ENCODE measurements at places on chromosomes 12 and 14.

DNA sequence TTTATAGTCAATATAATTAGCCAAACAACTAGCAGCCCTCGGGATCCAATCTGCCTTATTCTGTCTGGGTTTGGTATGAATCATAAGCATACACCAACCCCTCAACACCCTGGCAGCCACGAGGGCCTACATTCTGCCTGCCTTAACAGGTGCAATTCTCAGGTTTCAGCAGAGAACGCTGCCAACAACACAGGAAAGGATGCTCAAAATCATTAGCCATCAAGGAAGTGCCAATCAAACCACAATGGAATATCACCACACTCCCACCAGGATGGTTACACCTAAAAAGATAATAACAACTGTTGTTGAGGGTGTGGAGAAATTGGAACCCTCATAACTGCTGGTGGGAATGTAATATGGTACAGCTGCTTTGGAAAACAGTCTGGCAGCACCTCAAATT, 122.8 kb downstream of the TTC7B start:
- DNase-seq: no peak

DNA sequence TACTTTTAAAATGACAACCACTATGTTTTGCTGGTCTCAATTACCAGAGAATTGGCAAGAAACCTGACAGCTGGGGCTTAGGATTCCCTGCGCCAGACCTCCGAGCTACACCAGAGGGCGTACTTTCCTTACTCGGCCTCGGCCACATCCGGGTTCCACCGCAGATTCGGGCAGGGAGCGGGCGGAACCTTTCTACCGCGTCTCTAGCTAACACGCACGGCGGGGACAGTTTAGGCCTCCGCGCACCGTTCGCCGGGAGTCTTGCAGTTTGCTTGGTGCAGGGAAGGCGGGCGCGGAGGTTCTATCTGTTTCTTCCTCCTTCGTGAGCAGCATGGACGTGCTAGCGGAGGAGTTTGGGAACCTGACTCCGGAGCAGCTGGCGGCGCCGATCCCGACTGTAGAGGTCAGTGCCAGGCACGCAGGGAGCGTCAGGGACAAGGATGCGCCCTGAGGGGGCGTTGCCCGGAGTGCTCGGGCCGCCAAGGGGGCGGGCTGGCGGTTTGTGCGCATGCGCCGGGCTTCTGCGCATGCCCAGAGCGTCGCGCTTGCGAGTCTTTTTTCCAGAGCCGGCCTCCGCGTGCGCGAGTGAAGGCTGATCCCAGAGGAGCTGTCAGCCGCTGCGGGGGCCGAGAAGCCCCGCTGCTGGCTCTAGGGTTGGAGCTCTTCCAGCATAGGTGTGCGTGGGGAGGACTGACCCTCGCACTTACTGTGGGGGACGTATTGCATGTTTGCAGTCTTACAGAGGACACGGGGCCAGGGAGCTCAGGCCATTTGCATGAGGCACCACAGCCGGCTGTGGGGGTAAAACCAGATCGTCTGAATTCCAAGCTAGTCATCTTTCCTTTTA, at the start of gene POLR3B:
Gene POLR3B, plus strand, starts transcription at position 200 of the 847 bp plus-strand sequence. Its CDS starts 132 bp downstream, at position 332.
- DNase-seq: peak; percentile 97

DNA sequence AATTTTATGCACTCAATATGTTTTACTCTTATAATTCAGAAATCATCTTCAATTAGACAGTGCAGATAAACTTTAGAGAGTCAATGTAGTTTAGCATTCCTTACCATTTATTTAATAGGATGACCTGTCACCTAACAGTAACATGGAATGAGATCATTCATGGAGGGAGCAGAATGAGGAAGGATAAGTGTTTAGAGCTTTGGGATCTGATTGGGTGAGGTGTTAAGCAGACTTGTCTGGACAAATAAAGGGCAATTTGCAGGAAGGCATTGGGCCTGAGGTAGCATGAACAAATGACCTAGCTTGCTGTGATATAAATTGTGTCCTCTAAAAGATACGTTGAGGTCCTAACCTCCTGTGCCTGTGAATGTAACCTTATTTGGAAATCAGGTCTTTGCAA, 187.4 kb downstream of the C12orf42 start:
- DNase-seq: no peak

GRCh38 chr14:31410048-31410650, 10.2 kb downstream of the HEATR5A start:
- DNase-seq: no peak

DNA sequence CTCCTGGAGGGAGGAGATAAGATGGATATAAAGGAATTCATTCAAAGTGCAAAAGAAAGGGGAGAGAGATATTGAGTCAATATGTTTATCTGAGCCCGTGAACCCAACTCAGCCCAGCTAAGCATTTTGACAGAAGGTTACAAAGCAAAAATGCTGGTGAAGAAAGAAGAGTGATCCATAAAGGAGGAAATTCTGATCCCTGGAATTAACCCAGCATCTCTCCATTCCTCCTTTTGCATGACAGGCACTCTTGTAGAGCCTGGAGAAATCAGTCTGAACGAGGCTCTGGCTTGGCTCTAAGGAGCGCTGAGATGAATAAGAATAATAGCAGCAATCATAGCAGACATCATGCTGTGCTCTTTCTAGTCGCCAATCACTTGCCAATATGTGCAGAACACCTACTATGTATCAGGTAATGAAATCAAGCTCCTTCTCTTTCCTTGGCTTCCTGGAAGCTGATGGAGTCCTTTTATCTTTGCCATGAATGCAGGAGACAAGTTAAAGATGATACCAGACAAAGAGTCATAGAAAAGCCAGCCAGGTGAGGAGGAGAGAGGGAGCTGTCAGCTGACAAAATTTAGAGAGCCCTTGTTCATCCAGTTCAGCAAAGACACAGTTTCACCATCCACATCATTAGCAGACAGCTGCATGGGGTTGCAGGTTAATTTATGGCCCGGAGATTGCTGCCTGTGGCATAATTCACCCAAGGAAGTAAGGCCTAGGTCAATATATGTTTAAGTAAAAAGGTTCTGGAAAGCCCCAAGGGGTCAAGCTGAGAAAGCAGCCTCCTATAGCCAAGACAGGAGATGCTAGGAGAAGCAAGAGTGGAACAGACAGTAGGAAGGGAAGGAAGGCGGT, 476.5 kb upstream of the TBX3 start:
- no peak for DNase-seq

GRCh38 chr14:59229653-59230406, 41.4 kb downstream of the DAAM1 start:
- DNase-seq: no peak

DNA sequence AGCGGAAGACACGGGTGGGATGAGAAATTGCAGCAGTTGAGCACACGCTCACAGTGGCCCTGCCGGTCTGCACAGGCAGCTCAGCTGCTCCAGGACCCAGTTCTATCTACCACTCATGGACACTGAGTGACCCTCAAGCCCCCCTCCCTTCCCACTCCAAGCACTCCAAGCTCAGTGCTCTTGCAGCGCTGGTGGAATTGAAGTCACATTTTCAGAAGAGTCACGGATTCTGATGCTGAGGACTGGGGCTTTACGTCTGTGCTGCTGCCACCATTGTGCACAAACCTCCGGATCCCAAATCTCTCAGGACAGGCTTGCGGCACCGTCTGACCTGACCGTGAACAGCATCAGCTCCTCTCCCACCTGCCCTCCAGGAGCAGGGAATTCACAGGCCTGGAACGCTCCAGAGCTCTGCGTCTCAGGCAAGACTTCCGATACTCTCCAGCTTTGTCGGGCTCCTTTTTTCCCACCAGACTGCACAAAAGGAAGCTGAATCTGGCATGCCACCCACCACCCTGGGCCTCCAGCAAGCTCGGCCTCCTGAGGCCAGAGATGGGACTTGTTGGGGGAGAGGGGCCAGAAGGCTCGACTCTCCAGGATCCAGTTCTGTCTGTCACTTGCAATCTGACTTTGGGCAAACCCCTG, 213.1 kb upstream of the RTL1 start:
- no peak for DNase-seq

- DNase-seq: peak; percentile 44
These were observed 15.8 kb upstream of the DTX1 start for GRCh38 chr12:113040722-113041171.

DNA sequence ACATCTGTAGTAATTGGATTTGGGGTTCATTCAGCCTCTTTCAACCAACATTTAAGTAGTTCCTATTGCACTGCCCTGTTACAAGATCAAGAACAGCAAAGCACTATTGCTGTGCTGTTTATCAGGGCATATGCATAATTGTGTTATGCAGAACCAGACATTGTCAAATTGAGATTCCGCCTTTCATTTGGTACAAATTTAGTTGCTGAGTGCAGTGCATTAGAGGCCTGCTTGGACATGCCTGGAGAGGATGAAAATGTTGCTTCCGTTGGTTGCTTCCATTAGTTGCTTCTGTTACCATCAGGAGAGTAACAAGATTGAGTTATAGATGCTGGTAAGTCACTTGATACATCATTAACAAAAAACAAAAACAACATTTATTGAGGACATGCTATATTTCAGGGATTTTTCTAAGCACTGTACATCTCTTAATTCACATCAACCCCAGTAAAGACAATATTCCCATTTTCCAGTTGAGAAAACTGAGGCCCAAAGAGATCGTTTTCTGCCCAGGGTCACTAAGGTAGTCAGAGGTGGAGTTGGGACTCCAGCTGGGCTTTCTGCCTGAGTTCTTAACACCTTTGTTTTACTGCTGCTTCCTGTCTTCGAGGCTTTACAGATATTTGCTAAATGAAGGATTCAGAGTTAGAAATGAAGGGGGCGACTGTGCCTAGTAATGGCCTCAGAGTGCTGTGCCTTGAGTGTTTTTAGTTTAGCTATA, 79.3 kb downstream of the PPP2R5C start:
- no peak for DNase-seq

DNA sequence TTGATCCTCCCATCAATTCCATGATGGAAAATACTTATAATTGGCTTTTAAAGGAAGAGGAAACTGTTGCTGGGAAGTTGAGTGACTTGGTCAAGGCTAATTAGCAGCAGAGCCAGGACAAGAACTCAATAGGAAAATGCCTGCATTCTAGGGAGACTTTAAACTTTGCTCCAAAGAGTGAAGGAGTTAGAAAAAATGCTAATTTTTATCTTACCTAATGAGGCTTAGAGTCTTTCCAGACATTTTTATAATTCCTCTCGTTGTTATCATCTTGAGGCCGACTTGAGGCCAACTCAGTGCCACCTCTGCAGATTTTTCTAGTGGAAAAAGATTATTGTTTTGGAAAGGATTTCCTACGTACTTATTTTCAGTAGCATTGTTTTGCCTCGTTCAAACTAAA, 344.6 kb downstream of the ETNK1 start:
- no peak for DNase-seq

DNA sequence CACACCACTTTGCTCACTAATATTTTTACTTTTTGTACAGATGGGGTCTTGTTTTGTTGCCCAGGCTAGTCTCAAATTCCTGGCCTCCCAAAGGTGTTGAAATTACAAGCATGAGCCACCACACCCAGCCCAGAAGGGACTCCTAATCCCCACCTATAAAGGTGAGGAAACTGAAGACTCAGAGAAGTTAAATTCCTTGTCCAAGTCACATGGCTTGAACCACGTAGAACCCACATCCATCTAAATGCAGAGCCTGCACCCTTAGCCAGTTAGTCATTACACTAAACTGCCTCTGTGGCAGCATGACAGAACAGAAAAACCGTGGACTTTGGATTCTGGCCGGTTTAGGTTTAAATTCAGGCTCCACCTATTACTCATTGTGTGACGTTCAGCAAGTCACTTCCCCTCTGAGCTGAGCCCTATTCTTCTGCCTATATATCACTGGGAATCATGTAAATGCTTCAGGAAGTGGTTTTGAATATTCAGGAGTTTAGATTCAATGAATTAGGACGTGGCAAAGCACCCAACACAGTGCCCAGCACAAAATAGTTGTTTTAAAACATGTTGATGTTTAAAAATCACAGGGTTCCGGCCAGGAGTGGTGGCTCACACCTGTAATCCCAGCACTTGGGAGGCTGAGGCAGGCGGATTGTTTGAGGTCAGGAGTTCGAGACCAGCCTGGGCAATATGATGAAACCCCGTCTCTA, 3.0 kb upstream of the CORO1C start:
- peak; percentile 89 for DNase-seq
